ENCODE measurements at places on chromosomes 5 and 9.

GRCh38 chr5:56632199-56632598 is 183.2 kb upstream of the MAP3K1 start:
- DNase-seq = no peak

DNA sequence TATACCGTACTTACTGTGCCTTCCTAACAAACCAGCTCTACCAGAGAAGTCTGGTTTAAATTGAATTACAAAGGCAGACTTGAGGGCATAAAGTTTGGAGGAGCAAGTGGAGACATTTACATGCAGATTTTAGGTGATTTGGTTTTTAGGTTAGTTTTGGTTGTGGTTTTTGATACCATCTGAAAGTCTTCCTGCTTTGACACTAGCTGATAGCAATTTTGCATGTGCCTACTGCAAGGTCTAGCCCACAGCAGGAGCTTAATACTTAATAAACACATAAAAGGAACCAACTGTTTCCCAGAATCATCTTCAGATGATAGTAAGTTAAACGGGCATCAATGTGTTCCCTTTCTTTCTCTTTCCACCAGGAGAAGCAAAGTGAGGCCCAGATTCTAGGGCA is 3.4 kb upstream of the ESM1 start:
- no peak for DNase-seq

- no peak for DNase-seq
These were observed 59.8 kb downstream of the MARCHF3 start for GRCh38 chr5:126970517-126971017.

- peak; percentile 59 for DNase-seq
These were observed 27.0 kb upstream of the ZNF622 start for GRCh38 chr5:16492398-16493140.

- DNase-seq = no peak
These were observed 249.2 kb upstream of the IRX4 start for GRCh38 chr5:2131826-2132496.

DNA sequence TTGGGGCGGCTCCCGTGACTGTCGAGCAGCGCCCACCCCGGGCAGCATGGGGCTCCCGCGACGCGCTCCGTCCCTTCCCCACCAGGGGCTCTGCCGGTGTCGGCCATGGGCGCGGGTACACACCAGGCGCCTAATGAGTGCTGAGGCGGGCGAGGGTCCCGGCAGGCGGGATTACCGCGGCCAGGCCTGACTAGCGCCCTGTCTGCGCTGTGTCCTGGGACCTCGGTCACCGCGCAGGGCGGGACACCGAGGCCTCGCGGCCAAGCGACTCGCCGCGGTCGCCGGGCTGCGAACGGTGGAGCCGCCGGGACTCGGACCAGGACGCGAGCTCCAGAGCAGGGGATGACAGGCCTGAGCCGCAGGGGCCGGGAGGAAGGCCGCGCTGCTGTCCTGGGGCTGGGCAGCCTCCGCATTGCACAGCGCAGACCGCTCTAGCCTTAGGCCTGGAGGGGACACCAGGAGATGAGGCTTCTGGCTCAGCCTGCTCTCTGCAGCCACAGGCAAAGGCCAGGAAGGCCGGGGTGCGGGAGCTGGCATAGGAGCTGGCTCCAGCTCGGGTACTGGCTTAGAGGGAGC is 14.1 kb downstream of the LCN10 start:
- DNase-seq = peak; percentile 50

DNA sequence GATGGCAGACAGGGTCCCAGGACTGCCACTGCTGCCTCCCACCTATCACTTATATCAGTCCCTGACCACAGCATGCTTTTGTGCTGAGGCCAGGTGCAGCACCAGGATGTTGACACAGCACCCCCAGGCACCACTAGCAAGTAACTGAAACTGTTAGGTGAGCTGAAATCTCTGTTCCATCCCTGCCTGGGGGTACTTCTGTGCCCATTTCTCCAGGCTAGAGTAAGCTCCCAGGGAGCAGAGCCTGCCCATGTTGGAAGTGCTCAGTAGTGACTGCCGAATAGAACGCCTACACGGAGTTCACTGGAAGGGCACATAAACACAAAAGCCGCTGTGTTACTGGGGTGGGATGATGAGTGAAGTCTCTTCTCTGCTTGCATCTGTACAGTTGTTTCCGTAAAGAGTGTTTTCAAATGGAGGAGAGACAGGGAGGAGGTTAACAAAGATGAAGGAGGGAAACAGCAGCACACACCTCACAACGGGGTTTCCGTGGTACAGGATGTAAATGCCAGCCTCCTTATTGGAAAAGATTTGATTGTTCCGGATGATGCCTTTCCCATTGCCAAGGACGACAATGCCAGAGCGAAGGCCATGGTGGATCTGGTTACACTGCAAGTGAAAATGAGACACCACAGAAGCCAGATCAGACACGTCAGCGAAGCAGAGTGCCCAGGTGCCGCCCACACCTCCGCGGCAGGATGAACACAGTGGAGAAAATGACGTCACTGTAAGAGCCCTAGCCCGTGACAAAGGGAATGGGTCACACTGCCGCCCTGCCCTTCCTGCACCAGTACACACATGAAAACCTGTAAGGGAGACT is 43.1 kb downstream of the POLR1E start:
- no peak for DNase-seq

- no peak for DNase-seq
These were observed 1696.0 kb downstream of the MAT2B start for GRCh38 chr5:165201369-165201768.

DNA sequence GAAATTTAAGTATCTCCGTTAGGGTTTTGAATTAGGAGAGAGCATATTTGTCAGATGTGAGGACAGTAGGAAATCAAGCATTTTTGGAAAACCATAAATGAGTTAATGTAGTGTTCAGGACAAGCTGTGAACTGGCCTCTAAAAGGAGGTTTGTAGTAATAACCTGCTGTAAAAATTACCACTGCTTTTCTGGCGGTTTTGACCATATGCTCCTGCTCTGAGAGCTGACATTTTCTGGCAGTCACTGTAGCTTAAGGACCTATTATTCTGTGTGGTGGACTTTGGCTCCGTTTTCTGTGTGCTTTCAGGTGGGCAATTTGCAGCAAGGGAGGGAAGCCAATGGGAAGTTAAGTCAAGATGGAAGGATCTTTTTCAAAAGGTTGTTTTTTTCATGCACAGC is 111.1 kb downstream of the SGCD start:
- no peak for DNase-seq

GRCh38 chr9:128828719-128829452 is 708 bp downstream of the SPOUT1 start:
- no peak for DNase-seq

- DNase-seq = no peak
These were observed 70.5 kb upstream of the GFPT2 start for GRCh38 chr5:180423598-180423997.

- DNase-seq = no peak
These were observed 6.1 kb upstream of the TOPORS start for GRCh38 chr9:32558408-32558934.

DNA sequence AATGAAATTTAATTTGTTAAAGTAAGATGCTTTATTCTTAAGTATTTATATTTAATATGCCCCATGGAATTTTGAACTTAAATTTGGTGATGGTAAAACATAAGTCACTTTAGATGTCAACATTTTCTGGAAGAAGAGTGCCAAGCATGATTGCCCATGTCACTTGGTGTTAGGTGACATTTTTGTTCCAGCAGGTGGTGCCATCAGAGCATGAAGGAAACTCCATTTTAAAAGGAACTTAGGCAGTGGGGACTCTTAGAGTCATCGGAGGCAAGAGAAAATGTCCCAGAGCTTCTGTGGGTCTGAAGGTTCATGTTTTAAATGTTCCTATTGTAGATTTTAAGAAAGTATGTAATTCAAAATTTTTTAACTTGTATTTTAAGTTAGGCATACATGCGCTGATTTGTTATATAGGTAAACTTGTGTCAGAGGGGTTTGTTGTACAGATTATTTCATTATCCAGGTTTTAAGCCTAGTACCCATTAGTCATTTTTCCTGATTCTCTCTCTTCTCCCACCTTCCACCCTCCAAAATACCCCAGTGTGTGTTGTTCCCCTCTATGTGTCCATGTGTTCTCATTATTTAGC is 789.3 kb downstream of the SEMA5A start:
- DNase-seq = peak; percentile 21

DNA sequence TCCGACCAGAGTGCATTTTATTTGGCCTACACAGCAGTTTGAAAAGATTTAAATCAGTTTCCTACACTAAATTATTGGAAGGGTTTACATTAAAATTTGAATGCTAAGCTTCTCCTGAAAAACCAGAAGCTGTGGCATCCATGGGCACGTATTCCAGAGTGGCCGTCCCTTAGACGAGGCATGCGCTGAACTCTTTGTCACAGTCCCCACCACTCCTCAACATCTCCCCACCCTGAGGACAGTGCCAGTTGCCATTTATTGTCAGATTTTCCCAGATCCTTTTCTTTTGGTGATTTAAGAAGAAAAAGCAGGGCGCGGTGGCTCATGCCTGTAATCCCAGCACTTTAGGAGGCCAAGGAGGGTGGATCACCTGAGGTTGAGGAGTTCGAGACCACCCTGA is 39.9 kb upstream of the UNC5A start:
- no peak for DNase-seq

GRCh38 chr5:17907094-17907493 is 272.8 kb downstream of the TAF11L14 start:
- DNase-seq = no peak

DNA sequence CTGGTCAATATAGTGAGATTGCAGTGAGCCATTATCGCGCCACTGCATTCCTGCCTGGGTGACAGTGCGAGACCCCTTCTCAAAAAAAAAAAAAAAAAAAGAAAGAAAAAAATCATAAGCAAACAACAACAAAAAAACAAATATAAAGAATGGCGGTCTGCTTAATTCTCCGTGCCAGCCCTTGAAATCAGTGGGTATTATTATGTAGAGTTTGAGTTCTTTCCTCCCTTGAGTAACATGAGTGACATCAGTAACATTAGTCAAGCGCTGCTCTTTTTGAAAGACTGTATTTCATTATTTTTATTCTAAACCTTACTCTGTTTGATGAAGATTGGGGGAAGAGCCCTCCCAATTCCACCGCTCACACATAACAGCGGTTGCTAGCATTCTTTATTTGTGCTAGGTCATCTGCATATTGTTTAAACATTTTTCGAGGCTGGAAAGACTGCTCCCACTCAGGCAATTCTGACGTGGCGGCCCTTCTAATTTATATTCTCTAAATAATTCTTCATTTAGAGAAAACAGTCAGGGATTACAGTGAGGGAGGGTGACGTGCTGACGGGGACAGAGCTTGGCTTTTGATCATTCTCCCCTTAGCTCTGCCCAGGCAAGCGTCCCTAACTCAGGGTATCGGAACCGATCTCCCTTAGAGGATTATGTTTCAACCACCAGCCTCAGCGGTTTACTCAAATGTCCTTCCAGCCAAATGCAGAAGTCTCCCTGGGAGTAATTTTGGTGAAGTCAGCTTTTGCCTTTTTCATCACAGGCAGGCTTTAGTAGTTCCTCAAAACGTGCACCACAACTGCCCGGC is 860 bp upstream of the MARCHF6 start:
- no peak for DNase-seq

DNA sequence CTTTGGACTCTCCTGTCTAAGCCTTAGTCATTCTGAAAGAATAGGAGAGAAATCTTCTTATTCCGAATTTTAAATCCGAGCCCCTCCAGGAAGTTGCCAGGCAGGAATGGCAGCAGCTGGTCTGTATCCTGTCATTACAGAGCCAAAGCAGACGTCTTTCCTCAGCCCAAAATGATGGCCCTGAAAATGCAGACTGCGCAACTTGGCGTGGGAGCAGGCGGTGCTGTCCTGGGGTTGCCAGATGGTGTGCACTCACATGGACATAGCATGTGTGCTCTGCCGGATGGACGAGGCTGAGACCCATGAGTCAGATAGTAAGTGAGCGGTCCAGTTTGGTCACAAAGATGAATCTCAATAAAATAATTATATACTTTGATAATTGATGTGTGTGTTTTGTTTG is 410.4 kb downstream of the KCTD16 start:
- DNase-seq = no peak

- no peak for DNase-seq
These were observed 2.6 kb downstream of the EXOC3 start for GRCh38 chr5:445591-445990.

DNA sequence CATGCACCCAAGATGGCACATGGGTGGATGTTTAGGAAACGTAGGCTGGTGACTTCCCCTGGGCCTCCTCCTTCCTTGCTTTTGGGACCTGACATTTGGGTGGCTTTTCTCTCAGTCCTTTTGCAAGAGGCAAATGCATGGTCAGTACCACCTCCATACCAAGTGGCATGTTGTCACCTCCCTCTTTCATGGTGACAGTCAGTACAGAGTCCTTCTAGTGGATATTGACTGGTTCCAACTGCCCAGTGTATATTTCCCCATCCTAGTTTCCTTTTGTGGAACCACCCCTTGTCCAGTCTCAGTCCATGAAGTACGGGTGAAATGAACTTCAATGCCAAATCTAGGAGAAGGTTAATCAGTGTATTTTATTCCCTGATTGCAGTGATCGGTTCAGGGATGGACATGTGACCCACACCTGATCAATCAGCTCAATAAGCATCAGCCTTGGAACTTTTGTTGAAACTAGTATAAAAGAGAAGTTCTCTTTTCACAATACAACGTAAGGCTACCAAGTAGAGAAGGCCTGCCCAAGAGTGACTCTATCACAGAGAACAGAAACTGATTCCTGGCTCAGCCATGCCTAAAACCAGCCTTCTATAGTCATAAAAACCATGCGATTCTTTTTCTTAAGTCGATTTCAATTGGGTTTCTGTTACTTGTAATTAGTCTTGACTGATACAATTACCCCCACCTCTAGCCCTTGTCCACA is 143.4 kb upstream of the KLF9 start:
- no peak for DNase-seq
